Right forelimb (tissue), 1 donor: ENCODE measurements at places on chromosomes 1 and 21.
A peak's percentile ranks its signal among the peaks of the same experiment; 100 is the strongest.

DNA sequence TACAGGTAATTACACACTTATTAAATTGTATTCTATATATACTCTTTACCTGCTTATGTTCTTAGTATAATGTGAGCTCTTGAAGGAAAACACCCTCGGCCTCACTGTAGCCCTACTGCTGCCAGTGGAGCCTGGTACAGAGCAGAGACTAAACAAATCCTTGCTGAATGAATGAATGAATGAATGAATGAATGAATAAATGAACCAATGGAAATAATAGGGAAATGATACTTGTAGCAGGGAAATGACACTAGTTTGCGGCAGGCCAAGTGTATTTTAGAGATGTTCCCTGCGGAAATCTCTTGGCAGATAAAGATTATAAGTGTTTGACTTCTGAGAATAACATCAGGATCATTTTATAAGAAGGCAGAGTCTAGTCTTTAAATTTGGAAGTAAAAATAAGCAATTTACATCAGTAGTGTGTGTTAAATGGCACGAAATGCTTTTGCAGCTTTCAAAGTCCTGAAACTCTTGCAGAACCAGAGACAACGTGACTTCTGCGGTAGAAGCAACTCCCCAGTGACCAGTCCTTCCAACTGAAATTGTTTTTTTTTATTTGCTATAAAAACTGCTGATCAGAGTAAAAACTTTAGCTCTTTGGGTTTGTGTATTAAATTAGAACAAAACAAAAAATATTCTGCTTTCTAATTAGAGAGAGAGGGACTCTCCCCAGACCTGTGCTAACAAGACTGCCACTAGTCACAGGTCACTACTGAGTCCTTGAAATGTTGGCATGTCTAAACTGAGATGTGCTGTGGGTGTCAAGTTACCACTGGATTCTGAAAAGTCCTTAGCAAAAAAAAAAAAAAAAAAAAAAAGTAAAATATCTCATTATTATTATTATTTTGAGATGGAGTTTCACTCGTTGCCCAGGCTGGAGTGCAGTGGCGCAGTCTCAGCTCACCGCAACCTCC lies 199.3 kb upstream of the MAP1LC3C start:
- no peak for DNase-seq

GRCh38 chr1:27727126-27727525 lies 1.4 kb downstream of the FAM76A start:
- no peak for DNase-seq

- no peak for DNase-seq
Observed at GRCh38 chr1:10515301-10515975, 40.7 kb downstream of the PEX14 start.

GRCh38 chr1:8120693-8121260 lies 94.7 kb upstream of the ERRFI1 start:
- DNase-seq: no peak

GRCh38 chr1:67839826-67840225 lies 6.6 kb upstream of the GNG12 start:
- DNase-seq: no peak

DNA sequence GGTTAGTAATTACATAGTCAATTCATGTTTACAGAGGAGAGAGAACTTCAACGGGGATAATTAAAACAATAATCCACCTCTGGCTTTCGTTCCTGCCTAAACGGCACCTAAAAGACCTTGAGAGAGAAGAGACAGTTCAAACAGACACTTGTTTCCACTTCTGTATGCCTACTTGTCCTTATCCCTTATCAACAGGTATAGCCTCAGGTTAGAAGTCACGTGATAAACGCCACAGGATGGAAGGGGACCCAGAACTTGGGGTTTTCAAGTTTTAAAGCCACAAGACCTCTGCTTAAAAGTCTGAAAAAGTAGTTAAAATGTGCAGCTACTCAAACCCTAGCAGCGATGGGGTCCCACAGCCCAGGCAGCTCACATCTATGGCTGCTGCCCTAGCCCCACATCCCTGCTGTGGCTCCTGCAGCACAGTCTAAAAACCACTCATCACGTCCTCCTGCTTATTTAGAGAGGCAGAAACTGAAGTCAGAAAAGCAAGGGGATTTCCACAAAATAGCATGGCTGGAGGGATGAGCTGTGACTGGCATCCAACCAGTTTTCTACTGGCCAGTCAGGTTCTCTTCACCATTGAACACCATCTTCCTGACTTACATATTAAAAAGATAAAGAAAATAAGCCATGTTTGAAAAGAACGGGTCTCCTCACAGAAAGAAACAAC lies 51.2 kb upstream of the SEC16B start:
- no peak for DNase-seq

- no peak for DNase-seq
Observed at GRCh38 chr1:232033285-232033684, 406.7 kb downstream of the DISC1 start.

DNA sequence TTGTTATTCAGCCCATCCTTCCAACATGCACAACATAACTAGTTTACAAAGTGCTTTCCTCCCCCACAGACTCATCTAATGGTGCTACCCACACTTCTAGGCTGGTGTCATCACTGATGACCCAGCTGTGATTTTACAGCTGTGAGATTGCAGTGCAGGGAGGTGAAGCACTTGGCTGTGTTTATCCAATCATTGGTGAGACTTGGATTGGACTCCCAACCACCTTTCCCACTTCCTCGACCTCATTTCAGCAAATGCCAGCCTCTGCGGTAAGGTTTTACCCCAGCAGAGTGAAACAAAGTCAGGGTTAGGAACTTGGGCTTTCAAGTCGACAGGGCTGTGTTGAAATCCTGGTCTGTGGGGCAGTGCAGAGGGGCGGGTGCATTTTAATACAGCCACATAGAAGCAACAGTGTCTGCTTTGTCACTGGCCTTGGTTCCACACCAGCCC lies 22.1 kb downstream of the ECHDC2 start:
- no peak for DNase-seq

- no peak for DNase-seq
Observed at GRCh38 chr1:183652547-183653461, at the start of gene APOBEC4. Gene APOBEC4 (minus strand): TSS chr1:183653316. CDS start chr1:183648781, 4,535 bp downstream.

- no peak for DNase-seq
Observed at GRCh38 chr1:15963363-15963967, 12.4 kb downstream of the ZBTB17 start.

GRCh38 chr1:48493970-48494769 lies 22.2 kb upstream of the SPATA6 start:
- peak; percentile 62 for DNase-seq

DNA sequence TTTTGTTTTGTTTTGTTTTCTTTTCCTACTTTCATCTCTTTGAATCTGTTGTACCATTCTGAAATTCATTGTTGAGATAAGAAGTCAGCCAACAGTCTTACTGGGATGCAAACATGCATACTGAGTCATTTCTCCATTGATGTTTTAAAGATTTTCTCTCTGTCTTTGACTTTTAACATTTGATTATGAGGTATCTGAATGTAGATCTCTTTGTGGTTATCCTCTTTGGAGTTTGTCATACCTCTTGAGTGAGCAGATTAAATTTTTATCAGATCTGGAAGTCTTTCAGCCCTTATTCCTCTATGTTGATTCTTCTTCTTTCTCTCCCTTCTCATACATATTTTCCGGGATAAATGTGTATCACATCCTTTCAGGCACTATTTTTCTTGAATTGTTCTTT lies 406.9 kb upstream of the NCAM2 start:
- DNase-seq: no peak

DNA sequence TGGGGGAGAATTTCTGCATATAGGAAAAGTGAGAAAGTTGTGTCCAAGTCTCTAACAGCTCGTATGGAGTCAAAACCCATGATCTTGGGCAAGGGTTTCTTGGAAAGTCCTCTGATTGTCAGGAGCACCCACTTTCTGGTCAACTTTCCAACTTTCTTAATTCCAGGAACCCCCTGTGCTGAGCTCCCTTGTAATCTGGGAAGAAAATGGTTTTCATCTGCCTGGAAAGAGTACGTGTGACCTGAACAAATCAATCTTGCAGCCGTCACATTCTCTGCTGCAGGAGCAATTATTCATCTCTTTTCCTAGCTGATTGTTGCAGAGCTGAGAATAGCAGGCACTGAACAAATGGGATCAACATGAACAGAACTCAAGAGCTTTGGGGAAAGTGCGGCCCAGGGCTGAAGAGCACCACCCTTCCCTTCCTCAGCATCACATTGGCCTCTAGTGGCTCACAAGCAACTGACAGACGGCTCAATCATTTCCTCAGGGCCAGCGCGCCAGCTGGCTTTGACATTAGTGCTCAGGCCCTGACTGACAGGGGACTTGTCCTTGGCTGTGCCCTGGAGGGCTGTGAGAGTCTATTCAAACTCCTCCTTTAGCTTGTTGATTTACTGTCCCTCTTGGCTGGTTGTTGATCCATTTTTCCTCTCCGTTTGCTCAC lies 295.2 kb downstream of the HLX start:
- DNase-seq: peak; percentile 45

GRCh38 chr21:41953249-41953830 lies 478 bp downstream of the C2CD2 start:
- no peak for DNase-seq

- no peak for DNase-seq
Observed at GRCh38 chr1:203031467-203031866, 5.2 kb downstream of the PPFIA4 start.

DNA sequence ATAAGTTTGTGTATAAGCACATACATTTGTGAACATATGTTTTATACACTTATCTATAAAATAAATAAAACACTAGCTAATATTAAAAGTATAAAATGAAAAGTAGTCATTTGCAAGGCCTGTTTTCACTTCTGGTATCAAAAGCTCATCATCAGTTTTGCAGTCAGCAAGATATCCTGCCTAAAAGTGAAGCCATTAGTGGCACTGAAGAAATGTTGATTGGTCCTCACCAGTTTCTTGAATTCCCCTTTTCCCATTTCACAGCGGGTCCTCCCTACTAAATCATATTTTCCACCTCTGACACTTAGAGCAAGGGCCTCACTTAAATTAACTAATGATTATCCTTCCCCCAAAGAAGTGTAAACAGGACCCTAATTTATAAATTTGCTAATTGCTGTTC lies 6.7 kb downstream of the TBX15 start:
- DNase-seq: no peak

- DNase-seq: no peak
Observed at GRCh38 chr1:25682059-25682601, 65.5 kb downstream of the MAN1C1 start.

GRCh38 chr1:224700918-224701531 lies 84.9 kb downstream of the CNIH3 start:
- no peak for DNase-seq

DNA sequence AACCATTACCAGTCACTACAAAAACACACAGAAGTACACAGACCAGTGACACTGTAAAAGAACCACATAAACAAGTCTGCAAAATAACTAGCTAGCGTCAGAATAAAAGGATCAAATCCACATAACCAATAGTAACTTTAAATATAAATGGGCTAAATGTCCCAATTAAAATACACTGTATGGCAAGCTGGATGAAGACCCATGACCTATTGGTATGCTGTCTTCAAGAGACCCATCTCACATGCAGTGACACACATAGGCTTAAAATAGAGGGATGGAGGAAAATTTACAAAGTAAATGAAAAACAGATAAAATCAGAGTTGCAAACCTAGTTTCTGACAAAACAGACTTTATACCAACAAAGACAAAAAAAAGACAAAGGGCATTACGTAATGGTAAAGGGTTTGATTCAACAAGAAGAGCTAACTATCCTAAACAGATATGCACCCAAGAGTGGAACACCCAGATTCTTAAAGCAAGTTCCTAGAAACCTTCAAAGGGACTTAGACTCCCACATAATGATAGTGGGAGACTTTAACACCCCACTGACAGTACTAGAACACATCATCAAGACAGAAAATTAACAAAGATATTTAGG lies 196.9 kb downstream of the TBX15 start:
- DNase-seq: no peak
